ENCODE measurements at places on chromosomes 4 and X.

DNA sequence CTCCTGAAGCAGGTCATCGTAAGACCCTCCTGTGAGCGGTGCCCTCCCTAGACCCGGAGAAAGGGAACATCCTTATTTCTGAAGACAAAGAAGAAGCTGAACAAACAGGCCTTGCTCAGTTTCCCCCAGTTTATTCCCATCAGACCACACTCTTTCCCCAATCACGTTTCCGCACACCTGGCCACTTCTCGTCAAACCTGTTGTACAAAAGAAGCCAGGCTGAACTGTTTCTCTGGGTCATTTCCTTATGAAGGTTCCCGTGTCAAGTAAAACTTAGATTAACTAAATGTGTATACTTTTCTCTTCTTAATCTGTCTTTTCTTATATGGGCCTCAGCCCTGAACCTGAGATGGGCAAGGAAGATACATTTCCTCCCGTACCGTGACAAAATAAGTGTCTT is 111.6 kb upstream of the ENPP6 start:
- no peak for DNase-seq

GRCh38 chrX:108138814-108139702 is 47.5 kb downstream of the ATG4A start:
- no peak for DNase-seq

DNA sequence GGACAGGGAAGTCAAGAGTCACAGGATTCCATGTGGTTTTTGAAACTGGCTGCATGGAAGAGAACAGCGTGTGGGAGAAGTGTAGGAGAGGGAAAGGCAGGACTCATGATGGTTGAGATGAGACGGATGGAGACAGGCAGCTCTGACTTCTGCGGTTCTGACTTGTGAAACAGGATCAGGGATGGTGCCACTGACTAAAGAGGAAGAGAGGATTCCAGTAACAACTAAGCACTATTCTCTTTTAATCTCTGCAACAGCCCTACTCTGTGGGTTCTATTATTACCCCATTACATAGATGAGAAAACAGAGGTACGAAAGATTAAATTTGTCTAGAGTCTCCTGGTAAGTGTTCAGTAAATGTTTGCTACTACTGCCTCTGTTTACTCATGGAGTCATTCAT is 156.3 kb downstream of the CBR4 start:
- no peak for DNase-seq

DNA sequence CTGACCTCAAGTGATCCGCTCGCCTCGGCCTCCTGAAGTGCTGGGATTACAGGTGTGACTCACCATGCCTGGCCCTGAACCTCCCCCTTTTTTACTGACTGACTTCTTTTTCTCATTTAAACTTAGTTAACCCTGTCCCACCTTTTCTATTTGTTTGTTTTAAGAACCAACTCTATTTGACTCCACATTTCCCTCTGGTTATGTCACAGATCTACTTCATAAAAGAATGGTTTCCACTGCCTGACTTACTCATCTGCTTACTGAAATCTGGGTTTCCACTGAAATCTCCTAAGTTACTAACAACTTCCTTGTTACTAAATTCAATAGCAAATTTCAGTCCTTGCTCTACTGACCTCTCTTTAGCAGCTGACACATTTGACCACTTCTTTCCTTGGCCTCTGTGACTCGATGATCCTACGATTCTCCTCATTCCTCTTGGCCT is 28.0 kb upstream of the NSUN7 start:
- no peak for DNase-seq

DNA sequence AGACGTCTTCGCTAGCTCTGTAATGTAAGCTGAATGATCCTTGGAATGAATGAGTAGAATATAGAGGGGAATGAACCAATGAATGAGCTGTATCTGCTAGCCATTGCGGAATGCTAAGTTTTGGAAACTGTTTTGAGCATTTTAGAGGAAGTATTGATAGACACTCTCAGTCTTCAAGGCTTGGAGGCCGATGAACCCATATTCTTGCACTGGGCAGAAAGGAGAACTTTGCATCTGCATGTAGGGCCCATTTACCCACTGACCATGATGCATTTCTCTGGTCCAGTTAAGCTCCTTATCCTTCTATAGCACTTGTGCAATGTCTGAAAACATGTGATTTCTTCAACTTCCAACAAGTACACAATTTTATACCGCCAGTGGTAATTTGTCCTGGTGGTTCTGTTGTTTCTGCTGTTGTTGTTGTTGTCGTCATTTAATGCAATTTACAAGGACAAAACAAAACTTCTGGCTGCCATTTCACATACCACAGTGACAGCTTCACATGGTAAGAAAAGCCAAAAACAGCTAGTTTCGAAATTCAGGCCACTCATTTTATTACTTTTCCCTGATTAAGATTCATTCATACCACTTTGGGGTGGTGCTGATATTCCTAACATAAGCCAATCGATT is 85.0 kb upstream of the MTM1 start:
- DNase-seq = no peak

GRCh38 chr4:64230709-64231310 is 178.4 kb downstream of the TECRL start:
- DNase-seq = no peak

DNA sequence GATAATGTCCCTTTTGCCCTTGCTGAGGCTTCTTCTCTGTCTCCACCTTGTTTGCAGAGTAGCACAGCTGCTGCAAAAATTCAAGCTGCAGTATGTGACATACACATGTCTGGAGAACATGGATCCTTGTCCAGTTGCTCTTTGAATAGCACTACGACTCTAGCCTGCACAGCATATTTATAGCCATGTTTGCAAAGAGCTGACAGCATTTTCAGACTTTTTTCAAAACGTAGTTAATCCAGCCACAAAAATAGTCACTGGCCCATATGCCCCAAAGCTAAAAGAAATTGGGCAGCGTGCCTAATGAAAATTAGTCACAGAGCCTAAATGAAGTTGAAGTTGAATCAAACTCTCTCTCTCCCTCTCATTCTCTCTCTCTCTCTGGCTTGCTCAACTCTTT is 17.5 kb downstream of the SLC16A2 start:
- DNase-seq = no peak

- no peak for DNase-seq
These were observed 69.8 kb downstream of the BMPR1B start for GRCh38 chr4:94827481-94828110.

Data from sigmoid colon (tissue), 7 donors.